Activated T-cell treated with anti-CD3 and anti-CD28 coated beads, Interleukin-2, amount 50 U/mL, for 4 hours (primary cell): ENCODE measurements at places on chromosomes 4 and X. TPM values are rescaled to one million over a fixed set of nuclear protein-coding genes. Genes with fewer than 3 reads are reported as not detected.

The GAB1 gene
- total RNA-seq: 0.95 TPM

- no peak for DNase-seq
These were observed 11.7 kb downstream of the NELFA start for GRCh38 chr4:1996866-1997611.

GRCh38 chrX:143642426-143642825, 6.5 kb upstream of the SLITRK4 start:
- DNase-seq: no peak

The ZDHHC9 gene
- 14.2 TPM for total RNA-seq

GRCh38 chr4:147096667-147097604, 151.3 kb upstream of the TTC29 start:
- no peak for DNase-seq

DNA sequence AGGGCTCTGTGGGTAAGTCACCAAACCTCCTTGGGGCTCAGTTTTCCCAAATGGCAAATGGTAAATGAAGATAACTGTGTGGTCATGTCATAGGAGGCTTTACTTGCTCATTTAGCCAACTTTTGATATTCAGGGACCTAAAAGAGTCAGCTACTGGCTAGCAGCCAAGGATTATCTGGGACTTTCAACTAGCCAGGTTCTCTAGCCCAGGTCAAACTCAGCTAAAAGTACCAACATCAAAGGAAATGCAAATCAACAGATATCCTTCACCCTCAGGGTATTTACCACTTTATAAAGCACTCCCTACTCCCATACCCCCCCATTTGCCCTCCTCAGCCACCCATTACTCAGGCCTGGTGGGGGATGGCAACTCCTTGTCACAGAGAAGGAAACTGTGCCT, 7.5 kb downstream of the AMER1 start:
- no peak for DNase-seq

DNA sequence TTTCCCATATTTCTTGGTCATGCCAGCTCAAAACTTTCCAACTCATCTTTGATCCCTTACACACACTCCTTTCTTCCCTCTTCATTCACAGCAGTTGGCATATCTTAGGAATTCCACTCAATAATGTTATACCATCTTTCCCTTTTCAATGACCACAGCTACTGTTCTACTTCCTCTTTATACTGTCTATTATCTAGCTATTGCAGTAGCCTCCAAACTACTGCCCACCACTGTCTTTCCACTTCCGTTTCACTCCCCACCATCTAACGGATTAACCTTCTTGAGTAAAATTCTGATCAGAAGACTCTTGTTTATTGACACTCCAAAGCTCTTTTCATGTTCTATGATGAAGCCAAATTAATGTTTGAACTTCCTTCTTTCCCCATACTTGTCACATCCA, 55.8 kb downstream of the ADAMTS3 start:
- DNase-seq: no peak

DNA sequence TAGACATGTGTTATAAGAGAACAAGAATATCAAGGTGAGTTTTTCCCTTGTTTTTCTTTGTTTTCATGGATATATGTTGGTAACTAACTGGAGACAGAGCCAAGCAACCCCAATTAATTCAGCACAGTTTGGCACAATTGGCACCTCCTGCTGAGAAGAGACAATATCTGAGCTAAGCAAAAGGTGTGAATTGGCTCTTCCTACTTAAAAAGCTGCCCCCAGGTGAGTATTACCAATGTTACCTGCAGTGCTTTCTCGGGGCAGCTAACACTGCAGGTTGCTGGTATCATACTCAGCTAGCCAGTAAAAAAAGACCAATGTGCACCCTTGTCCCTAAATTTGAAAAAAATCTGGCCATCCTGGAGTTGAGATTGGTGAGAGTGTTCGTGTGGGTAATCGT, 871.2 kb upstream of the TENM3 start:
- no peak for DNase-seq

- no peak for DNase-seq
These were observed 1.0 kb downstream of the SLBP start for GRCh38 chr4:1711055-1711570.

- no peak for DNase-seq
These were observed 387.5 kb upstream of the FTHL17 start for GRCh38 chrX:31459361-31459760.

- no peak for DNase-seq
These were observed 58.4 kb downstream of the AMELX start for GRCh38 chrX:11351375-11352295.

- no peak for DNase-seq
These were observed 32.2 kb downstream of the XG start for GRCh38 chrX:2784026-2784425.

- no peak for DNase-seq
These were observed 91.9 kb downstream of the SEL1L3 start for GRCh38 chr4:25770847-25771246.

The RAB40AL gene
- 0.33 TPM for total RNA-seq

GRCh38 chr4:106914223-106914622, 121.9 kb downstream of the DKK2 start:
- DNase-seq: no peak
